ENCODE measurements at places on chromosomes 7 and 10.

DNA sequence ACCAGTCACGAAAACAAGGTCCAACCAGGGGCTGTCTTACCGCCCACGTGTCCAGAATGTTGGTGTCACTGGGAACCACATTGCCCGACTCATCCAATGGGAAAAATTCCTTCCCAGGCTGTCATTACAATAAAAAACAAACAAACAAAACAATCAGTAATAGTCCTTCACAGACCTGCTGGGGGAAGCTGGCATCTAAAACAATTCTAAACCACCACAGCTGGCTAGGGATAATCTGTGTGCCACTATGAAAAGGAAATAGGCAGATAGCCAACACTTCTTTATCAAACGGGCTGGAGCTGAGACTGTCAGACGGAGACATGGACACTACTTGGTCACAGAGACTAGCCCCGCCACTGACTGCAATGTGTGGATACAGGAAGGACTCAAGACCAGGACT, 9.2 kb downstream of the AKR1B1 start:
- no peaks in the 10 kb centered on the region for H3K27me3 ChIP-seq
- H3K4me1 ChIP-seq, result peaks cover 14% of the 10 kb centered on the region
- no peak for ATAC-seq
- H3K27ac ChIP-seq, result no peak overlapping the region

- H3K4me3 ChIP-seq, result no peak overlapping the region
- H3K36me3 ChIP-seq, result no peaks in the 10 kb centered on the region
- H3K4me1 ChIP-seq, result no peaks in the 10 kb centered on the region
- peaks cover 10% of the 10 kb centered on the region for H3K27me3 ChIP-seq
- H3K27ac ChIP-seq, result no peak overlapping the region
- no peak for ATAC-seq
Measured at GRCh38 chr7:148192491-148192890, 398.1 kb upstream of the C7orf33 start.

DNA sequence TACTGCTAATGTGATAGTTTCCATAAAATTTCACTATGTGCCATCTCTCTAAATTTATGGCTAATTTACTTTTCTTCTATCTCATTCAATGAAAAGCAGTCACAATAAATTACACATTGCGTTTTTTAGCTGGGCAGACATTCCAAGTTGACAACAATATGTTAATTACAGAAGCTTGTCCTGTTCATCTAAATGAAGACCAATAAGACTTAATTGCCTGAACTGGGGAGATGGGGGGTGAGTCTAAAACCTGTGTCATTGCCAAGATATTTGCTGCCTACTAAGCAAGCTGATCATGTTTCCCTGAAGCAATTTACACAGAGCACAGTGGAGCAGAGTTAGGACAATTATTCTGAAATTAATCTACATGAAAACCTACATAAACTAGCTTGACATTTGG, 89.3 kb upstream of the ADRB1 start:
- H3K4me3 ChIP-seq, result no peak overlapping the region
- H3K27ac ChIP-seq, result no peak overlapping the region
- H3K4me1 ChIP-seq, result no peaks in the 10 kb centered on the region
- H3K36me3 ChIP-seq, result no peaks in the 10 kb centered on the region
- H3K27me3 ChIP-seq, result no peaks in the 10 kb centered on the region

- no peaks in the 10 kb centered on the region for H3K27me3 ChIP-seq
- H3K4me1 ChIP-seq, result no peaks in the 10 kb centered on the region
- no peaks in the 10 kb centered on the region for H3K36me3 ChIP-seq
- ATAC-seq, result no peak
- H3K27ac ChIP-seq, result peak overlapping the region; percentile 8
- H3K4me3 ChIP-seq, result no peak overlapping the region
Measured at GRCh38 chr7:115178835-115179234, 256.9 kb downstream of the MDFIC start.

GRCh38 chr7:11748884-11749283, 83.1 kb downstream of the THSD7A start:
- no peak overlapping the region for H3K4me3 ChIP-seq
- H3K4me1 ChIP-seq, result no peaks in the 10 kb centered on the region
- ATAC-seq, result no peak
- H3K27ac ChIP-seq, result no peak overlapping the region
- no peaks in the 10 kb centered on the region for H3K36me3 ChIP-seq
- no peaks in the 10 kb centered on the region for H3K27me3 ChIP-seq

- H3K36me3 ChIP-seq, result peaks cover 3% of the 10 kb centered on the region
- no peaks in the 10 kb centered on the region for H3K4me1 ChIP-seq
- no peaks in the 10 kb centered on the region for H3K27me3 ChIP-seq
- no peak overlapping the region for H3K27ac ChIP-seq
- no peak overlapping the region for H3K4me3 ChIP-seq
- no peak for ATAC-seq
Measured at GRCh38 chr7:149171892-149172533, 23.3 kb upstream of the ZNF282 start.

DNA sequence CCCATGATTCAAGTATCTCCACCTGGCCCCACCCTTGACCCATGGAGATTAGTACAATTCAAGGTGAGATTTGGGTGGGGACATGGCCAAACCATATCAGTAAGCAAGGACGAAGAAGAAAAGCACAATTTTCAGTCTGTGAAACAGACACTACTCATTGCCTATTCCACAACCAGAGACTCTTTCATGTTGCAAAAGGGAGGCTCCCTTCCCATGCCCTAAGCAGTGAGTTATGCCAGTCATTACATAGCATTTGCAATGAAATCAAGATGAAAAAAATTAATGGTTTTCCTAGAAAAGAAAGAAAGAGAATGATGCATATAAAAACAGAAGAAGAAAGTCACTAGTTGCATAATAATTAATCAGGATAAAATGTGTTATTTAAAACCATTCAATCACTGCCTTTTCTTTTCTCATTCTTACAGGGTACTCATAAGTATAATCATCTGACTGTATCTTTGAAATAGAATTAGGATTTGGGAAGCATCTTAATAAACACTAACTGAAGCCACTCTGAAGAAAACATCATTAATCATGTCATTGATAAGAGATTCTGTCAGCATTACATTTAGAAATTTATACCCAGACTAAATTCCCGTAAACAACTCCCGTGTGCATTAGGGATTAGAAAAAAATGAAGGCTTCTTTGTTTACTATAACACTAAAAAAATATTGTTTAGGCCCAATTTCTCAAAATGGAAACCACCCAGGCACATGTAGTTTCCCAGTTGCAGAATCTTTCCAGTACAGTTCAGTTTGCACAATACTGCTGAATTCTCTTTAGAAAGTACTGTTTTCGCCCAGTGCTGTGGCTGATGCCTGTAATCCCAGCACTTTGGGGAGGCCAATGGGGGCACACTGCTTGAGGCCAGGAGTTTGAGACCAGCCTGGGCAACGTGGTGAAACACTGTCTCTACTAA, 9.1 kb downstream of the PRPS1L1 start:
- no peak overlapping the region for H3K4me3 ChIP-seq
- no peak for ATAC-seq
- no peaks in the 10 kb centered on the region for H3K4me1 ChIP-seq
- no peaks in the 10 kb centered on the region for H3K27me3 ChIP-seq
- no peak overlapping the region for H3K27ac ChIP-seq

DNA sequence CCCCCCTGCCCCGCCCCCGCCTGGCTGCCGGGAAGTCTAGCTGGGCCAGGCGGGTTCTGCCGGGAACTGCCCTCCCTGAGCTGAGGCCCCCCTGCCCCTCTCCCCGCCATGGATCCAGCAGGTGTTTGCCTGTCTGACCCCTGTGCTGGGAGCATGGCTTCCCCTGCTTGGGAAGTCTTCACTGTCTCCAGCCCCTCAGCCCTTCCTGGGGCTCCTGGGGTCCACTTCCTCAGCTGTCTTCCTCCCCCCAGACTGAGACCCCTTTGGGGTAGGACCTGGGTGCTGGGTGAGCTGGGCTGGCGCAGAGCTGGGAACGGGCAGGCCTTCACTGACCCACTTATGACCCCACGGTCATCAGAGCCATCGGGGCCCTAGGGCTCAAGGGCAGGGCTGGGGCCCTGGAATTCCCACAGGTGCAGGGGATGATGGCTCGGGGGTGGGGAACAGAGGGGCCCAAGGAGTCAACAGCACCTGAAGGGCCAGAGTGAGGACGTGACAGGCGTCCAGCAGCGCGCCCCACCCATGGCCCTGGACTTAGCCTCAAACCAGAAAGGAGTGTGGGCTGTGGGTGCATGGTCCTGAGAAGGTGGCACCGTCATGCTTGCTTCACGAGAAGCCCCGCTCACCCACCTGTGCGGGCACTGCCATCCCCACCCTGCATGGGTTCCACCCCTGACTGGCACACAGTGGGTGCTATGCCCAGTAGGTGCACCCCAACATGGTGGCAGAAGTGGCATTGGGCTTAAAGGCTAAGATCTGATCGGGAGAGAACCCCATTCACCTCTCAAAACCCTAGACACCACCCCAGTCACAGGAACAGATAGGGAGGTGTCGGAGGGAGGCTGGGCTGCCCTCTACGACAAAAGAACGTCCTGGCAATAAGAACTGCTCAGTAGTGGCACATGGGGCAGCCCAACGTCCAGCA, 16.2 kb upstream of the TNRC18 start:
- no peak overlapping the region for H3K4me3 ChIP-seq
- no peak for ATAC-seq
- H3K4me1 ChIP-seq, result no peaks in the 10 kb centered on the region
- no peak overlapping the region for H3K27ac ChIP-seq

GRCh38 chr10:18179891-18180290, 39.7 kb downstream of the CACNB2 start:
- peaks cover 83% of the 10 kb centered on the region for H3K4me1 ChIP-seq
- peak; percentile 90 for ATAC-seq
- no peak overlapping the region for H3K4me3 ChIP-seq
- no peaks in the 10 kb centered on the region for H3K27me3 ChIP-seq
- peak overlapping the region; percentile 86 for H3K27ac ChIP-seq

DNA sequence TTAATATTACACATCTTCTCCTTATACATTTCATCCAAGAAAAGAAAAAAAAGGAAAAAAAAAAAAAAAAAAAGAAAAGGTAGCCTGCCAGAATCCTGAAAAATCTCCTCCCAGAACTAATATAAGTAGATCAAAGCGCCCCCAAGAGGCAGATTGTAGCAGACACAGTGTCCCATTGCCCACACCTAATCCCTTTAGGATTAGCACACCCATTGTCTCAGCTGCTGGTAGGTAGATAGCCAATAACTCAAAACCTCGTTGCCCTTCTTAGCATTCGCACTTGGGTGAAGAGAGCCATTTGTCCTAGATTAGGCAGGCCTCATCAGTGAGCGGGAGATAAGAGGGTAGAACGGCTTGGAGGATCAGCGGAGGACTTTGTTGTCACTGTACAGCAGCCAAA, 100.2 kb upstream of the SORCS1 start:
- no peak for ATAC-seq
- no peak overlapping the region for H3K27ac ChIP-seq
- no peaks in the 10 kb centered on the region for H3K36me3 ChIP-seq

DNA sequence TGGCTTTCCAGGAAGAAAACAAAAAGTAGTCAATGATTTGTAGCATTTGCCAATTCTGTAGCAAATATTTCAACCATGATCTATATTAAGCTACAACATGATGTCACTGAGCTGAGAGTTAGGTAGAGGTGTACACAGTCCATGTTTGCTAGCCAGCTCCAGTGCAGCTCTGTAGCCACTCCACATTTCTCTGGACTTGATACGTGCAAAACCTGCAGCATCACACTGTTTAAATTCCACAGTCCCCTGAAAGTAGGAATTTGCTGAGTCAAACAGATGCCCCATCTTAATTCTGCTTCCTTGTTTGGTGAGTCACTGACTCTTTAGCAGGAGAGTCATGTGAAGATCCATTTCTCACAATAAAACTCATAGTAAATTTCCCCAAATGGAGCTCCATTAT, 89.8 kb upstream of the LRRTM3 start:
- H3K36me3 ChIP-seq, result no peaks in the 10 kb centered on the region
- ATAC-seq, result no peak
- no peak overlapping the region for H3K4me3 ChIP-seq

DNA sequence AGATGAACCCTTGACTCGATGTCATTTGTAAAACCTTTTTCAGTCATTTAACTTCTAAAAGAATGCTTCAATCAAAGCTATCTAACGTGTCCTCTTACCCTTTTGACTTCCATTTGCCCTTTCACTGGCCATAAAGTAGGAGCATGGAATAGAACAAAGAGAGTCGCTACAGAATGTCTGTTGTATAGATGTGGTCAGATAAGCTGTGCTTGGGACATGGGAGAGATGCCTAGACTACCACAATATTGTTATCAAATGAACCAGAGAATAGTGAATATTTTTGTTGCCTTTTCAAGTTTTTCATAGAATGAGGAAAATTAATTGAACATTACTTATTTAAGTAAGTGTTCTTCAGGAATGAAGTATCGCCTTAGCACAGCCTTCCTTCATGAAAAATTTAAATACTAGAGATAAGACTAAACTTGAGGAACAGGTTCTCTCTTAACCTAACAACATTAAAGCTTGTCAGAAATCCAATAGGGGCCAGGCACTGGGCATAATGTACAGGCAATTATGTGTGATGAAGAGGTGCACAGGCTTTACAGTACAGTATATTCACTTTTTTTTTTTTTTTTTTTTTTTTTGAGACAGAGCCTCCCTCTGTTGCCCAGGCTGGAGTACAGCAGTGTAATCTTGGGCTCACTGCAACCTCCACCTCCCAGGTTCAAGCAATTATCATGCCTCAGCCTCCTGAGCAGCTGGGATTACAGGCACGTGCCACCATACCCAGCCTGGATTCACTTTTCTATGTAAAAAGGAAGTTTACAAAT, 7.5 kb upstream of the KMT2E start:
- no peaks in the 10 kb centered on the region for H3K27me3 ChIP-seq
- ATAC-seq, result no peak
- H3K4me3 ChIP-seq, result no peak overlapping the region
- no peaks in the 10 kb centered on the region for H3K36me3 ChIP-seq
- peak overlapping the region; percentile 23 for H3K27ac ChIP-seq

GRCh38 chr7:116629051-116629463, 42.9 kb upstream of the MET start:
- peak overlapping the region; percentile 73 for H3K27ac ChIP-seq
- no peaks in the 10 kb centered on the region for H3K36me3 ChIP-seq
- H3K27me3 ChIP-seq, result no peaks in the 10 kb centered on the region
- H3K4me1 ChIP-seq, result no peaks in the 10 kb centered on the region
- H3K4me3 ChIP-seq, result no peak overlapping the region

DNA sequence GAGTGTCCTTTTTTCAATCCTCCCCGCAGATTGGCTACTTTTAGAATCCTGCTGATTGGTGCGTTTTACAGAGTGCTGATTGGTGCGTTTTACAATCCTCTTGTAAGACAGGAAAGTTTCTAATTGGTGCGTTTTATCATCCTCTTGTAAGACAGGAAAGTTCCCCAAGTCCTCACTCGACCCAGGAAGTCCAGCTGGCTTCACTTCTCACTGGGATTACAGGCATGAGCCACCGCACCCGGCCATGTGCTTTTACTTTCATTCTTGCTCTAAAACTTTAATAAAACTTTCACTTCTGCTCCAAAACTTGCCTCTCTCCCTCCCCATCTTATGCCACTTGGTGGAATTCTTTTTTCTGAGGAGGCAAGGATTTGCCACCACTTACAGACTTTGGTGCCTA, 17.0 kb upstream of the WAPL start:
- ATAC-seq, result no peak
- H3K27me3 ChIP-seq, result no peaks in the 10 kb centered on the region
- peaks cover 15% of the 10 kb centered on the region for H3K4me1 ChIP-seq
- no peak overlapping the region for H3K27ac ChIP-seq

Data from gastroesophageal sphincter (tissue), 4 donors.